ENCODE measurements at places on chromosomes 3 and 15.

DNA sequence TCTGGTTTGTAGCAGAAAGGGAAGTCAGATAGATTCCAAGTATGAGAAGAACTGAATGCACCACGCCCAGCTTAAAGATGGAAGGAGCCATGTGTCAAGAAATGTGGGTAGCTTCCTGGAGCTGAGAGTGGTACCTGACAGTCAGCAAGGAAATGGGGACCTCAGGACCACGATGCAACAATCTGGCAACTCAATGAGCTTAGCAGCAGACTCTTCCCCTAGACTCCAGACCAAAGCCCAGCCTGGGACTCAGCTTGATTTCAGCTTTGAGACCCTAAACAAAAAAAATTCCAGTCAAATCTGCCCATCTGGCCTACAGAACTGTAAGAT, 24.4 kb downstream of the MIX23 start:
- DNase-seq = no peak

GRCh38 chr3:43285644-43286043, 696 bp upstream of the SNRK start:
- DNase-seq = peak; percentile 49

DNA sequence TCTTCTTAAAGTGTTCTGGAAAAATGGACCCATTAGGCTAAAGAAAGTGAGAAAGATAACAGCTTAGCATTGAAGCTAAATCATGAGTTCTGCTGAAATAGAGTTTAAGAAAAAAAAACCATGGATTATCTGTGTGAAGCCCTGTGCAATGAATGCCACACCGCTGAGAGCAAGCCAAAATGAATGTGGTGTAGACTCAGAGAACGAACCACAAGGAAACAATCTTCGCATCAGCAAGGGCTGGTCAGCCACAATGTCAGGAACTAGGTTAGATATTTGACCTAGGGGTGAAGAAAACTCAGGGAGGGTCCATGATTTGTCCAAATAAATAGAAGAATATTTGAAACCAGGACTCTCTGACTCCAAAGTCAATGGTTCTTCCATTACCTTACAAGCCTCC, 91.4 kb upstream of the MEX3B start:
- no peak for DNase-seq

- no peak for DNase-seq
These were observed 79.0 kb downstream of the RPLP1 start for GRCh38 chr15:69531665-69532027.

- DNase-seq = peak; percentile 85
These were observed 7.3 kb downstream of the GRIP2 start for GRCh38 chr3:14532691-14533456.

DNA sequence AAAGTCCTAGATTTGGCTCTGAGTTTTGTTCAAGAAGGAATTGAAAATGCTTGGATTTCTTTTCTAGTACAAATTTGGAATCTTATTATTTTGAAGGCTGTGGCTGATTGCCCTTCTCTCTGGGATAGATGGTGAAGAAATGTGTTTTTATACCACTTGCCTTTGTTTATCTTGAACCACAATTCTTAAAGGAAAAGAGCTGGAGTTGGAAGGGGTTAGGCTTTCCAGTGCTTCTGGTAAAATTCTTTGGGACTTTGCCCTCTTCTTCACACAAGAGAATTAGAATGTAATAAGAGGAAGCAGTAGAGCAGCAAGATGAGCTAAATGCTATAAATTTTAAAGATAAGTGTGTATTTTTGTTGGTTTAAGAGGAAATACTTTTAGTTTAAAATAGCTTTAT, 65.8 kb downstream of the COL6A5 start:
- DNase-seq = no peak

DNA sequence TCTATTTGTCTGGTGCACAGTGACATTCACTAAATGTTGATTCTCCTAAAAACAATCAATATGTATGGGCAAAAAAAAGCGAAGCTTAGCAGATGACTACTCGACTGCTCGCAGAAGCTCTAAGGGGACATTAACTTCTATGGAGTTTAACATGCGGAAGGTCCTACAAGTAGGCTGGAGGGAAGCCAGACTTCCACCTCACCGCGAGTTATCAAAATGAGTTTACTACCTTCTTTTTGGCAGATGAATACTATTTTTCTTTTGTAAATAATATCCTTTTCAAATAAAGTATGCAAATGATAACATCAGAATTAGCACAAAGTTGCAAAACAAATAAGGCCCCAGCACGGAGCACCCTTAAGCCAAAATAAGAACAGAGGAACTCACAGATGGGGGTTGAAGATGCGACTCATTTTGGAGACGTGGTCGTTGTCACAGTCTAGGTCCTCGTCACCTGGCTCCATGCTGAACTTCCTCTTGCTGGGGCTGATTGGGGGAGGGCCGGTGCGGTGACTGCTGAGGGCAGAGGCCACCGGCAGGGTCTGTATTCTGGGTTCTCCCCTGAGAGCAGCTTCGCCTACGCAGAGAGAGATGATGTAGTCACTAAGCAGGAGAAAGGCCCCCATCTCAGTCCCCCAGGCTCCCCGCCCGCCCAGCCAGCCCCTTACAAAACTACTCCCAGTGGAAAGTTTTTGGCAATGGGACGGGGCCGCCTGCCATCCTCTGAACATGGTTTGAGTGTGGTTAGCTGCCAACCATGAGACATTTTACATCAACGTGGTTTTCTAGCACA, 42.1 kb downstream of the VGLL4 start:
- DNase-seq = no peak

DNA sequence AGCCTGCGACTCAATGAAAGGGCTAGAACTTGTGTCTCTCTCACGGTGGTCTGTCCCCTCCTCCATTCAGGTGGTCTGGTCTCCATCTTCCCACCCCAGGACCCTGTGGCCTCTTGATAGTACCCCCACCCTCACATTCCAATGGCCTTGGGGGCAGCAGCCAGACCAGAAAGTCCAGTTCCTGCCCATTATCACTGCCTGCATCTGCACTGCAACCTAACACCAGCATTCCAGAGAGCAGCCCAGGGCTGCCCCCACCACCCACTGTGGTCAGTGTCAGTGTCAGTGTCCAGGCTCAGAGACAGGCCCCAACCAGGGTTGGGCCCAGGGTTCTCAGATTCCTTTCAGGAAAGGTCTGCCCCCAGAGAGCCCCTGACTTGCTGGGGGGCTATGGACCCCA, 12.6 kb downstream of the IGDCC3 start:
- DNase-seq = no peak

DNA sequence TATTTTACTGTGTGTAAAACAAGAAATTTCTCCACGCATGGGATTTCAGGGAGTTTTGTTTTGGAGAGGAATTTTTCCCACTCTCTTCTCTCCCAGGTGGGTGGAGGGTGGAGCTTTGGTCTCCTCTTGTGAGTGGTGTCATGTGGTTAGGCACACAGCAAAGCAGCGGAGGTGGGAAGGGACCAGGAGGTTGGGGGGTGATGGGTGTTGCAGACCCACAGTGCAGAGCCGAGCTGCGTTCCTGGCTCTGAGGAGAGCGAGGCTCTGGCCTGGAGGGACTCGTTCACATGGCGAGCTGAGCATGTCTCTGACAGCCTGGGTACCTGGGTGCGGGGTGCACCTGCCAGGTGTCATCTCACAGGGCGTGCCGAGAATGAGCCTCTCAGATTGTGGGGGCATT, 87.8 kb downstream of the RYR3 start:
- no peak for DNase-seq

GRCh38 chr3:8663177-8664061, 18.8 kb upstream of the SSUH2 start:
- DNase-seq = no peak

GRCh38 chr3:31743331-31744089, 210.8 kb downstream of the STT3B start:
- DNase-seq = no peak

GRCh38 chr3:161016417-161017313, 88.5 kb downstream of the B3GALNT1 start:
- no peak for DNase-seq

DNA sequence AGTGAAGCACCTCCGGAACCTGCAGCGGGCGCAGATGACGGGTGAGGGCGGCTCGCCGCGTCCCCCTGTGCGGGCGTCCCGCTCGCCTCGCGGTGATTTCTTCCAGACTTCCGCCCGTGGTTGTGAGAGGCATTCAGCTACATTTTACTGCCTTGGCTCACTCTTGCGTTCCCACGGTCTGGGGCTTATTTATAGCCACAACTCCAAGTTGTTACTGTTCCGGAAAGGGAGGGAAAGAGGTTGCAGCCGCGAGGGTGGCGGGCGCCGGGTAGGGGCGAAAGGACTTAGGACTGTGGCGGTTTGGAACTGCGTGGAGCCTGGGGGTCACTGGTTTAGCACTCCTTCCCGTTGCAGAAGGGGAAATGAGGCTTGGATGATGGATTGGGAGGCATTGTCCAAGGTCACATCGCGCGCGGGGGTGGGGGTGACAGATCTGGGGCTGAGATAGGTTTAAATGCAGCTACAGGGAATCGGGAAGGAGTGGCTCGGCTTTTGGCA, 1.1 kb downstream of the HES1 start:
- peak; percentile 69 for DNase-seq

GRCh38 chr3:62293051-62293780, 80.1 kb downstream of the FEZF2 start:
- no peak for DNase-seq

GRCh38 chr3:159234306-159234705, 432.5 kb downstream of the MFSD1 start:
- DNase-seq = no peak

DNA sequence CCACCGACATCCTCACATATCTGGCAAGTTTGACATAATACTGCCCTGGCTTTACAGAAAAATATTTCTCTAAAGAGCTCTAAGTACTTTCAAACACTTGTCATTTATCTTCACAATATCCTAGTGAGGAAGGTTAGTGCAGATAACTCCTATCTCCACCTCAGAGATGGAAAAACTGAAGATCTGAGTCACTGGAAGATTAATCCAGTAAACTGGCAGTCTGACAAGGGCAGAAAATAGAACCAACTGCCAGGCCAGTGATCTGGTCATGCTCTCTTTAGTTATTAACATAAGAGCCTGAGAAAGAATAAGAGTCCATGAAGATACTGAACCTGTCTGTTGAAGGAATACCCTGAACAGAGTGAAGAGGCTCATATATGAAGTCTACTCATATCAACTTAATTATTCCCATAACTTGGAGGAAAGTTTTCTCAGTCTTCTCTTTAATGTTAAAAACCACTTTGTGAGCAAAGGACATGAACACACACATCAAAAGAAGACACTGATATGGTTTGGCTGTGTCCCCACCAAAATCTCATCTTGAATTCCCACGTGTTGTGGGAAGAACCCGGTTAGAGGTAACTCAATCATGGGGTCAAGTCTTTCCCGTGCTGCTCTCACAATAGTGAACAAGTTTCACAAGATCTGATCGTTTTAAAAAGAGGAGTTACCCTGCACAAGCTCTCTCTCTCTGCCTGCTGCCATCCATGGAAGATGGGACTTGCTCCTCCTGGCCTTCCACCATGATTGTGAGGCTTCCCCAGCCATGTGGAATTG, 61.4 kb downstream of the GOLIM4 start:
- no peak for DNase-seq

DNA sequence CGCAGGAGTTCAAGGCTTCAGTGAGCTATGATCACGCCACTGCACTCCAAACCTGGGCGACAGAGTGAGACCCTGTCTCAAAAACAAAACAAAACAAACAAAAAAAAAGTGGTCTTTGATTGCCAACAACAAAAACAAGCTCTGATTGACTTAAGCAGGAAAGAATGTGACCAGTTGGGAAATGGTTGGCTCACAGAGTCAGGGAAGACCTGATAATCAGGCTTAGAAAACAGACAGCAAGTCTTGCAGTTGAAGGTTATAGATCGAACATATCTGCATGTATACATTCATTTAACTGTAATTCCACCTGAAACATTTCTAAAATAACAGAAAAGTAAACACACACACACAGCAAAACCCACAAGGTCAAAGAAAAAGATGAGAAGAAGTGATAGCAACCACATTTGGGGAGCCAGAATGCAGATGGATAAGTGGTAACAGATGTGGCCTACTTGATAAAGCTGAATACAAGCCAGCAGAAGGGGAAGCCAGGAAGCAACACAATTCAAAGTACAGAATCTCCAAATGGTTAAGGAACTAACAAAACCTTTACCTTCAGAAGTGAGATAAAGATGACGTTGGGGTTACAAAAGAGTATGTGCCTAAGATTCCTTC, 699.9 kb upstream of the ZNF385D start:
- no peak for DNase-seq

- no peak for DNase-seq
These were observed 12.2 kb downstream of the TGM4 start for GRCh38 chr3:44886561-44886960.

DNA sequence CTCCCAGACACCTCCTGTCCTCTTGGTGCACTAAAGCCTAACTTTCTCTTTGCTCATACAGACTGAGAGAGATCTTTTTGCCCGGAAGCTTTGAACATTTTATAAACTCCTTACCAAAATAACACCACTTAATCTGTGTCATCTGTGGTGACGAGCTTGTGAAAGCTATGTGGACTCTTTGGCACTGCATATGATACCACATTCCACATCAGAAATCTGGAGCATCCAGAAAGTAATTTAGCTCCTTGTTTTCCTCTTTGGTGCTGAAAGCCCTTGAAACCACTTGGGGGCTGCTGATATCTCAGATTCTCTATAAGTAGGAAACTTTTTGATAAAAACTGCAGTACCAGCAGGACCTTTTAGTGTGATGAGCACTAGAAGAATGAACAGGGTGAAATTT, 128.3 kb downstream of the ALCAM start:
- DNase-seq = no peak

DNA sequence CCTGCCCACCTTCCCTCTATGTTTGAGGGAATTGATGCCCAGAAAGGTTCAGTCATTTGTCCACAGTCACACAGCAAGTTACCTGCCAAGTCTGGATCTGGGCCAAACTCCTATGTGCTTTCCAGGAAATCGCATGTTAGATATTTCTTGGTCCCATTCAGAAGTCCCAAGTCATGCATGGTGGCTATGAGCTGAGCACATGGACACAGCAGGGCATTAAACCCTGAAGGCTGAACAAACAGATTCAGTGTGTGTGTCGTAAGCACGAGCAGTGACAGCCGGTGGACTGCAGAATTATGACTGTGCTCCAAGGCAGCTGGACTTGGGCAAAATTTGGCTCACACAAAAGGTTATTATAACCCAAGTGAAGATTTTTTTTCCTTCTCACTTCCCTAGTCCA, 11.4 kb upstream of the SLC6A6 start:
- DNase-seq = no peak

DNA sequence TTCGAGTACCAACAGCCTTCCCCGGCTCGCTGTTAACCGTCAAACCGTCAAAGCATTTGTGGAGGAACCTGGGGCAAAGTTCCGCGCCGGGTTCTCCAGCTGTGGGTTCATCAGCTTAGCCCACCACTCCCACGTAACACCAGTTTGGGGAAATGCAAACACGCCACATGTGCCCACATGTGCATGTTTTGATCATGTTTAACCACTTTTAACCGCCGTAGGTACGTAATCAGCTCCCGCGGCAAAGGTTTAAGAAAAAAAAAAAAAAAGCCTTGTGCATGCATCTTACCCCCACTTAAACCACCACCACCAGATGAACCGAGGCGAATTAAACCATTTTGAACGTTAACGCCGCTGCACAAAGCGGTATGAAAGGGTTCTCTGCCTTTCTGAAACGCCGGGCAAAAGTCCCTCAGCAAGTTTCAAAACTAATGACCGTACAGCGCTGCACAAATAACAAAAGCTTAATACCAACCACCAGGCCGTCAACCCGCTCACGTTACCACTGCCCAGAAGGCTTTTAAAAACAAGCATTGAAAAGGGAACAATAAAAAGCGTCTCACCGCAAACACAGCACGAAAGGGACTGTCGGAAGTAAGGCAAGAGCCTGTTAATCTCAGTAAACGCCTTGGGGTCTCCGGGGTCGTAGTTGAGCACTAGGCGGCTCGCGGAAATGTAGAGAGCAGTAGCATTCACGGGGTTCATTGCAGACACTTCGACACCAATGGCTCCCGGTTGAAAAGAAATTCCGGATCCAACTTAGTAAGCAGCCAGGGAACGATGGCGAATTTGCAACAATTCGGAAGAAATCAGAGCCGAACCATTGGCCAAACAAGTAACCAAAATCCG, 1.5 kb downstream of the MSL2 start:
- DNase-seq = peak; percentile 58
